Large intestine (tissue), 12 donors: ENCODE measurements at places on chromosomes 5 and 9. TPM values are rescaled to one million over a fixed set of nuclear protein-coding genes. Genes with fewer than 3 reads are reported as not detected.

The KLF4 gene
- polyA plus RNA-seq = 100 TPM

The SURF2 gene
- polyA plus RNA-seq = 16.3 TPM

The IL13 gene
- polyA plus RNA-seq = 0.07 TPM

The HTR4 gene
- polyA plus RNA-seq = 4.7 TPM

The CD14 gene
- polyA plus RNA-seq = 13.2 TPM

The PCDHA8 gene
- 0.43 TPM for polyA plus RNA-seq

The OSMR gene
- 5.9 TPM for polyA plus RNA-seq

The DIPK1B gene
- 13.3 TPM for polyA plus RNA-seq

The SHOC1 gene
- 0.10 TPM for polyA plus RNA-seq

The SPATA24 gene
- polyA plus RNA-seq = 11.3 TPM

The GPR21 gene
- polyA plus RNA-seq = 0.24 TPM

The NRARP gene
- polyA plus RNA-seq = 32.4 TPM

The MEIKIN gene
- polyA plus RNA-seq = not detected

The CARD9 gene
- polyA plus RNA-seq = 2.4 TPM

The SH2D3C gene
- 7.4 TPM for polyA plus RNA-seq

The SERINC5 gene
- 44.8 TPM for polyA plus RNA-seq

The FCN1 gene
- 0.55 TPM for polyA plus RNA-seq

The HEXB gene
- 283 TPM for polyA plus RNA-seq

The AQP7 gene
- polyA plus RNA-seq = 40.9 TPM

The SCGB3A2 gene
- polyA plus RNA-seq = not detected
